ENCODE measurements at places on chromosomes 7 and 10.

DNA sequence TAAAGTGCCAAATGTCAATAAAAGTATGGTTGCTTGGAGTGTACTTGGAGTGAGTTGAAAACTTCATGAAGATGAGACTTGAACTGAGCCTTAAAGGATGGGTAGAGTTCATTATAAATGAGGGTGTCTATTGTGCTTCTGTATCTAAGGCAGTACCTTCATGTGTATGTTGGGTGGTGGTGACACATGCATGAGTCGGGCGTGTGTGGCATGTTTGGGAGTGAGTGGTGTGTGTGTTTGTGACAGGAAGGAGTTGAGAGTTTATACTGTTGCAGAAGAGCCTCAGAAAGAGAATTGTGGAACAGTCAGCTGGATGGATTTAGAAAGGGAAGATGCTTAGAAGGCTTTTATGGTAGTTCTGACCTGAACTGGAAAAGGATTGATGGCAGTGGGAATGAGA, 6.0 kb upstream of the ZRANB1 start:
- DNase-seq: peak; percentile 56

GRCh38 chr7:75984130-75985008, 10.0 kb downstream of the TMEM120A start:
- no peak for DNase-seq

DNA sequence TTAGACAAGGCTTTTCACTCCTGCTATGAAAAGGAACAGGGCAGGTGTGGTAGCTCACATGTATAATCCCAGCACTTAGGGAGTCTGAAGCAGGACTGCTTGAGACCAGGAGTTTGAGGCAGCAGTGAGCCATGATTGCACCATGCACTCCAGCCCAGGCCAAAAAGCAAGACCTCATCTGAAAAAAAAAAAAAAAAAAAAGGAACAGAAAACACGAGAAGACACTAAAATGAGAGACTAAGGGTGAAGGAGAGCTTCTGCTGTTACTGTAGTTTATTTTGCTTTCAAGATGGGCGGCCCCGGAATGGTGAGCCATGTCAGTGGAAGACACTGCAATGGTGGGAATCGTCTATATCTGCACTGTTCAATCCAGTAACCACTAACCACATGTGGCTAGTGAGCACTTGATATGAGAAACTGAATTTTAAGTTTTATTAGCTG, 9.9 kb downstream of the PIP4K2A start:
- no peak for DNase-seq

DNA sequence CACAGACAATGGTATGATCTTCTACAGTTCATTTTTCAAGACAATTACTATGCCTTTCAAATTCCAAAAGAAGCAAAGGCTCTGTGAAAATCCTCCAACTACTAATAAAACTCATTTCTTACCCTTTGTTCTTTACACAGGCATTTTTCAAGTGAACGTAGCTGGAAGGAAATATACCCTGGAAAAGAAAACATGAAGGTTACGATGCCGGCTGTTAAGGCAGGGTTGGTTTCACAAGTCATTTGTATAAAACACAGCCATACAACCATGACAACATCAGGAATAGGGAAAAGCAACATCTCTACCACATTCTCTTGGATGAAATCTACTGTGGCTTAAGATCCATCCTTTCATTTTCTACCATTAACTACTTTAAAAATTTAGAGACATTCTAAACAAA, 207.9 kb downstream of the DOCK4 start:
- DNase-seq: no peak

- no peak for DNase-seq
Measured at GRCh38 chr7:90618876-90619275, 22.8 kb downstream of the CDK14 start.
